Cardiac septum (tissue), 1 donor: ENCODE measurements at places on chromosomes 2 and 18. TPM values are rescaled to one million over a fixed set of nuclear protein-coding genes. Genes with fewer than 3 reads are reported as not detected.

- no peak for DNase-seq
These were observed 1.3 kb upstream of the TANK start for GRCh38 chr2:161158882-161159281.

- no peak for DNase-seq
These were observed 9.7 kb downstream of the CAMKMT start for GRCh38 chr2:44371445-44371844.

GRCh38 chr2:168767258-168767657 is 35.2 kb upstream of the NOSTRIN start:
- DNase-seq = no peak

DNA sequence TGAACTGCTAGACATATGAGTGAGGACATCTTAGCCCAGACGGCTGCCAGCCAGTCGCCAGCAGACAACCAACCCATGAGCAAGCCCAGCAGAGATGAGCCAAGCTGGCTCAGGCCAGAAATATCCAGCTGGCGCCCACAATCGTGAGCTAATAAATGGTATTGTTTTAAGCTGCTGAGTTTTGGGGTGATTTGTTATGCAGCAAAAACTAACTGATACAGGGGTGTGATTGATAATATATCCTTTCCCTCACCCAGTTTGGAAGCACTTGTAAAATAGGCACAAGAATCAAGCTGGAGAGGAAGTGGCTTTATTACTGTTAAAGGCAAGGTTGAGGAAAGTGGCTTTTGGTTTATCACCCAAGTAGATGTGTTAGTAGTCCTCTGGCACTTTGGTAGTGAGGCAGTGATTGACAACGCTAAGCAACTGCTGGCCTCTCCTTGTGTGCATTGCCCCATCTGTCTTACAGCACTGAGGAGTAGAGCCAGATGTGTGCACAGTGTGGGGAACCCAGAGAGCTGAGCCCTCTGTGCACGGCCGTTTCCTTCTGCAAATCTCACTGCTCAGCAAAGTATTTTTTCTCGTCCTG is 110.1 kb downstream of the MYO1B start:
- DNase-seq = no peak

DNA sequence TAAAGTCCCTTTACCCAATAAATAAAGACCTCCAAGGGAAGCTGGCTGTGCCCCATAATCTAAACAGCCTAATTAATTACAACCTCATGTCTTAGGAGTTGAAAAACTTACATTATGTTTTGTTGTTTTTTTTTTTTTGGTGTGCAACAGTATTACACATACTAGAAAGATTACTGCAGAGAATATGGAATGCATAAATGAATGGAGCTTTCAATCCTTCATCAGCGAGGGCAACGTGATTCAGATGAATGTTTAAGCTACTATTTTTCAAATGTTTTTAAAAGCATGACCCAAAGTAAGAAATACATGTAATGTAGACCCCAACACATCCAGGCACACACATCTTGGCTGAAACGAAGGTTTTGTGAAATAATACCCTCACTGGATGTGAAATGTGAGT is 167.1 kb upstream of the FN1 start:
- DNase-seq = no peak

DNA sequence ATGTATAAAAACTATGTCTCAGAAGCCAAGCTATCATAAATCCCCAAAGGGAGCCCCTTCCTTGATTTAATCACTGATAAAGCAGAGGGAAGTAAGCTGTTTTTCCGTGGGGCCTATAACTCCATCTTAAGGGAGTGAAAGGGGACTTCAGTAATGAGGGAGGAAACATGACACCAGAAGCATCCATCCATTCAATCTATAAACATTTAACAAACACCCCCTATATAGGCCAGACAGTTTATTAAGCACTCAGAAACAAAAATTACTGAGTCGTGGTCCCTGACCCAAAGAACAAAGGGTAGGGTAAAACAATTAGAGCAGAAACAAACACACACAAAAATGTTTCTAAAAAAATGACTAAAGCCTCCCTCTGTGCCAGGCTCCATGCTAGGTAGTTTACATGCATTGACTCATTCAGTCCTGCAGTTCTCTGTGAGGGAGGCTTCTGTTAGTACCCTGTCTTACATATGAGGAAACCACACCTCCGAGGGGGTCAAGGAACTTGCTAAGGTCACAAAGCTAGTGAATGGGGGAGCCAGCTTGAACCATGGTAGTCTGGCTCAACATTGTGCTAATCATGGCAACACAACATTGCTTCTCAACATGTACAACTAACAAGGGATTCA is 472.1 kb downstream of the CDH2 start:
- DNase-seq = no peak

GRCh38 chr18:55879331-55879730 is 291.3 kb upstream of the TCF4 start:
- DNase-seq = no peak

Gene RTTN
- 12.2 TPM for total RNA-seq

Gene FHOD3
- total RNA-seq = 311 TPM

Gene CD207
- total RNA-seq = 0.16 TPM
